Posterior vena cava (tissue), 2 donors: ENCODE measurements at places on chromosomes 5 and 9.
A peak's percentile ranks its signal among the peaks of the same experiment; 100 is the strongest.

DNA sequence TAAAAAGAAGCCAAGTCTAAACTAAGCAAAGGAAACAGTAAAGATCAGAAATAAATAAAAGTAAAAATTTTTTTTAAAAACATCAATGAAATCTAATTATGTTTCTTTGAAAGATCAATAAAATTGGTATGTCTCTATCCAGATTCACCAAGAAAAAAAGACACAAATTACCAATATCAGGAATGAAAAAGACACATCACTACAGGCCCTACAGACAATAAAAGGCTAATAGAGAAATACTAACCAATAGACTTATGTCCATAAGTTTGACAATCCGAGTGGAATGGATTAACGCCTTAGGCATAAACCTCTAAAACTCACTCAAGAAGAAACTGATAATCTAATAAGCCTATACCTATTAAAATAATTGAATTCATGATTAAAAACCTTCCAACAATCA lies 12.4 kb downstream of the BRD3OS start:
- no peak for DNase-seq

- no peak for DNase-seq
Observed at GRCh38 chr5:71883742-71884103, 164.6 kb downstream of the CARTPT start.

DNA sequence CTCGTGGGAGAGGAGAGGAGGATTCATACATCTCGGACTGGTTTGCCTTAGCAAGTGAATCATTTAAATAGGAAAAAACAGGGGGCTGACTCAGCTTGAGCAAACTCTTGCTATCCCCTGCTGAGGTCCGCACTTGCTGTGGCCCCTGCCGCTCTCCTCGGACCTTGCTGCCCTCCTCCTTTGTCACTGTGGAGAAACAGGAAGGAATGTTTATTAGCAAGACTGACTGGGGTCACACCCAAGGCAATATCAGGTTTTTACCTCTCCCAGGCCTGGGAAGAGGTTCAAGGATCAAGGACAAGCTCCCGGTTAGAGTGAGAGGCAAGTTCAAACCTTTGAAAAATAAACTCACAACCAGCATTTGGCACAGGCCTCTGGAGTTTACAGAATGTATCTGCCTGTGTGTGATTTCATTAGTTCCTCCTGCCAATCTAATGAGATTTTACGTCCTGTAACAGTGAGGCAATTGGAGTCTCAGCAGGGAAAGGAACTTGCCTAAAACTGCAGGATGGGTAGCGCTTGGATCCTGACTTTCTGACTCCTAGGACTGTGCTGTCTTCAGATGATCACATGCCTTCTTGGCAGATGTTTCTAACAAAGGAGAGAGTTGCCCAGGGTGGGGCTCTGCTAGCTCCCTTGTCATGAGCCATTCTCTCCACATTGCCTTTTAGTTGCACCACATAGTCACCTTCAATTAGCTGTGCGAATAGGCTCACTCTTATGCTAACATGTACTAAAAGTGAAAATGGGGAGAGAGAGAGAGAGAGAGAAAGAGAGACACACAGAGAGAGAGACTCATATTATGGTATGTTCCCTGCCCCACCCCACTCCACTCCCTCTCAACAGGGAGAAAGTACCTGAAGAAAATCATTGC lies 108.6 kb upstream of the CDKN2B start:
- DNase-seq = no peak

GRCh38 chr9:33645706-33646105 lies 121.7 kb downstream of the ANKRD18B start:
- DNase-seq = no peak

- no peak for DNase-seq
Observed at GRCh38 chr9:97840521-97840920, 12.5 kb upstream of the FOXE1 start.

DNA sequence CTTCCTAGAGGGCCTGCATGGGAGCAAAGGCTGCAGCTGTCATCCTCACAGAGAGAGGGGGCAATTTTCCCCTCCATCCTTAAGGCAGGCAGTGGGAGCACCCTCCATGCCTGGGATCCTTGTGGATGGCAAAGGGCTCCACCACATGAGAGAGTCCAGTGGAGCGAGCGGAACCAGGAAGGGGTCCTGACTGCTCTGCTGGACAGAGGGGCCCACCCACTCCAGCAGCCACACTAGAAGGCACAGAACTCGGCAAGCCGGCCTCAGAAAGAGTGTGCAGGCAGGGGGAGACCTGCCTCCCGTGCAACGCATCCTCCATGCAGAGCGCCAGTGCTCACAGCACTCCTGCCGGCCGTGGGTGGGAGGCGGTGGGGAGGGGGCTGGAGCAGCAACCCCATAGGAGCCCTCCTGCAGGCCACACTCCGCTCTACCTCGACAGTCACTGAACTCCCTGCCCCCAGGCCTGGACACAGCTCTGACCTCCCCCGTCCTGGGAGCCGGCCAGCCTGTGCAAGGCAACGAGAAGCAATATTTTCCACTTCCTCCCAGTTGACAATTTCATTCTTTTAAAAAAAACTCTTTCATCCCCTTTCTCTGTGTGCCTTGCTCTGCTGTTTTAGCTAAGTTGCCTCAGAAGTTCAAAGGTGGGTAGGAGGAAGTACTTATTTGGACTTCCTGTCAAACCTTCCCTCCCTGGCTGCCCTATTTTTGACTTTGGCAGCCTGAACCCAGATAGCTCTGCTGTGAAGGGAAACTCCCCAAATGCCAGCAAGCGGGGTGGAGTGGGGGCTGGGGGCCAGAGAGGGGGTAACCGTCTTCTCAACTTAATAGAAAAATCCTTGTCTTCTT lies 5.3 kb upstream of the LCP2 start:
- DNase-seq = peak; percentile 92

DNA sequence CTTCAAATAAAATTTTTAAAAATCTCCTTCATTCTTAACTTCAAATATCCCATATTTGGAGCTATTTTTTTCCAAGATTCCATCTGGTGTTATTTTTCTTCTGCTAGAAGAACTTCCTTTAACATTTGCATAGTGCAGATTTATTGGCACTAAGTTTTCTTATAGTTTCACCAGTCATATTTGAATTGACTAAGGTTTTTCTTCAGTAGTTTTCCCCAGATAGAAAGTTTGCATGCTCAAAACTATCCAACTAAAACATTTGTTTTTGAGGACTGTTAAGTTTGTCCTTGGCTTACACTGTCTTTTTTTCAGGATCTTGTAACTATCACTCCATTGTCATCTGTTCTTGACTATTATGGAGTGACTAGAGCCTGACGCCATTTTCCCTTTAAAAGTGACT lies 606.7 kb downstream of the TAF11L14 start:
- DNase-seq = no peak

- DNase-seq = no peak
Observed at GRCh38 chr9:91781116-91781515, 168.9 kb downstream of the ROR2 start.

DNA sequence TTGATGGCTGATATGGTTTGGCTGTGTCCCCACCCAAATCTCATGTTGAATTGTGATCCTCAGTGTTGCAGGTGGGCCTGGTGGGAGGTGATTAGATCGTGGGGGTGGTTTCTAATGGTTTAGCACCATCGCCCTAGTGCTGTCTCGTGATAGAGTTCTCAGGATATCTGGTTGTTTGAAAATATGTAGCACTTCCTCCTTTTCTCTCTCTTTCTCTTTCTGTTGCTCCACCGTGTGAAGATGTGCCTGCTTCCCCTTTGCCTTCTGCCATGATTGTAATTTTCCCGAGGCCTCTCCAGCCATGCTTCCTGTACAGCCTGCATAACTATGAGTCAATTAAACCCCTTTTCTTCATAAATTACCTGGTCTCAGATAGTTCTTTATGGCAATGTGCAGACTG lies 111.6 kb downstream of the SREK1 start:
- no peak for DNase-seq

DNA sequence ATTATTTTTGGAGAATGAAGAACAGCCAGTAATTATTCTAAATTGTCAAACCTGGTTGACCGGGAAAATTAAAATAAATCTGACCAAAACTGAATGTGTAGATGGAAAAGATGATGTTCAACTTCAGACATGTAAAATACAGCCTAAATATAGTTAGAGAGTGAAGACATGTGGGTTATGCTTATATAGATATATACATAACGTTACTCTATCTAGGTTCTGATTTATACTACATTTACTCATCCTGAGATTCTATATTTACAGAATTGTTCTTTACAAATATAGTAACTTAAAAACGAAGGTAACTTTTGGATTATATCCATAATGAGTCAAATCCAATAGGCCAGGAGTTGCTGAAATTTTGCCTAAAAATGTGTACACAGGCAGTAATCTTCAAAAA lies 20.8 kb upstream of the THG1L start:
- DNase-seq = no peak

GRCh38 chr9:129938291-129938979 lies 103.2 kb downstream of the USP20 start:
- DNase-seq = no peak

GRCh38 chr5:14444161-14444560 lies 137.4 kb upstream of the OTULINL start:
- DNase-seq = no peak

GRCh38 chr5:14829396-14829795 lies 42.2 kb downstream of the ANKH start:
- no peak for DNase-seq

DNA sequence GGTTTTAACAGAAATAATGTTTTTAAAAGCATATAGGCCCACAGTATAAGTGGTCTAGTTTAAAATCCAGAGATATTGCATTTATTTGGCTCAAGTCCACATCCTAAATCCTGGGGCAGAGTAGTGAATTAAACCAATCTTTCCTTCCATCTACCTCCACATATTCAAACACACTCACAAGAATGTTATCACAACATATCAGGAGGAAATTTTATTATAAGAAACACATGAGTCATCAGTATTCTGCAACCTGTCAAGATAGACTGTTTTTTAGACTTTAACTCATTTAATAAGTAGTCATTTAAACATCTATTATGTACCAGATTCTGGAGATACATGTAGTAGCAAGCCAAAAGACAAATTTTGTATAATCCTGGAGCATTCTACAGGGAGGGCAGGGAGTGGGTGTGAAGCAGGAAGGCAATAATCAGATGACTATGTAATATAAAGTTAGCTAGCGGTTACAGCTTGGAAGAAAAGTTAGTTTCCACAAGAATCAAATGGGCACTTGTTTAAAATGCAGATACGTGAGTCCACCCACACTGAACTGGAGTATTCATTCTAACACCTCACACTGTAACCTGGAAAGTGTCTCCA lies 187.3 kb upstream of the PIK3R1 start:
- DNase-seq = no peak

GRCh38 chr5:120510098-120510637 lies 46.1 kb downstream of the PRR16 start:
- no peak for DNase-seq

DNA sequence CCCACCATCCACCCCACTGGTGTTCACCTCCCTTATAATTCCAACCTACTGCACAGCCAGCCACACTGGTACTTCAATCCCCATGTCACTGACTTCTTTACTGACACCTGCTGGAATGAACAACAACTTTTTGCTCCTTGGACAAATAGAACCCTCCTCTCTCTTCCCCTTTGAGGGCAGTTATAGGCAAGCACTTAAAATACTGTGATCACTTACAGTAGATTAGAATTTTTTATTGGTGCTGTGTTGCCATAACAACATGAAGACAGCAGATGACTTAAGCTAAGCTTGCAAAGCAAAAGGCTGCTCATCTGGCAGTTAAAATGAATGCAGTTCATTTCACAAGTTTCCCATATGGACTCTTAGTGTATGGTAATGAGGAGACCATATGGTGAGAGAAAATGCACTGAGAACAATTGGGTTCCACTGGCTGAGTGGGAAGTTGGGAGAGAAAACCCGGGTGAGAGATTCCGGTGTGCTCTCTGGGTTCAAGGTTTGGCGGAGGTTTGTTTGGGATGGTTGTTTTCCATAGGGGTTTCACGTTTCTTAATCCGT lies 374.3 kb downstream of the EBF1 start:
- no peak for DNase-seq

DNA sequence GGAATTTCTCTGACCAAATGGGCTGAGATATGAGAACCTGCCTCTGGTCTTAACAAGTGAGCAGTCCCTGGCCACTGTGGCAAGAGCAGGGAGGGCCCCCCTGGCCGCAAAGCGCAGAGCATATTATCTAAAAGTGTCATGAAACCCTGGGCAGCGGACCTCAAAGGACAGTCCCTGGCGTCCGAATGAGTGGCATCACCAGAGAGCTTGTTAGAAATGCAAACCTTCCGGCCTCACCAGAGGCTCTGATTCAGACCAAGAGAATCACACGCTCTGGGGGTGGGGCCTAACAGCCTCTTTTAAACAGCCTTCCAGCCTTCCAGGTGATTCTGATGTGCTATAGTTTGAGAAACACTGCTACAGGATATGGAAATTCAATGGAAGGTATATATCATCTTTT lies 10.9 kb downstream of the PTPN3 start:
- DNase-seq = no peak

- no peak for DNase-seq
Observed at GRCh38 chr9:98101868-98102273, 17.2 kb downstream of the TRIM14 start.

DNA sequence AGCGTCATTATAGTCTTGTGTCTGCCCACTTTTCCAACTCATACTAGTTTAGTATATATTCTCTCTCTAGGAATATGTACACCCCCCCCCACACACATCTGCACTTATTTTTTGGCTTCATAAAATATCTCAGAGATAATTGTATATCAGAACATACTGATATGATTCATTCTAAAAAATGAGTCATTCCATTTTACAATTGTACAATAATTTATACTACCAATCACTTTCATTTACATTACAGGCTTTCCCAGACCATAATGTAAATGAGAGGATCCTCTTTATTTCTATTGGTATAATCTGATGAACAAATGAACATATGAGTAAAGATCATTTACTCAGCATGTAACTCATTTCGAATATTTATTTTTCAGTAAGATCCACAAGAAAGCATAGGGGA lies 1842.9 kb upstream of the C9orf72 start:
- no peak for DNase-seq

DNA sequence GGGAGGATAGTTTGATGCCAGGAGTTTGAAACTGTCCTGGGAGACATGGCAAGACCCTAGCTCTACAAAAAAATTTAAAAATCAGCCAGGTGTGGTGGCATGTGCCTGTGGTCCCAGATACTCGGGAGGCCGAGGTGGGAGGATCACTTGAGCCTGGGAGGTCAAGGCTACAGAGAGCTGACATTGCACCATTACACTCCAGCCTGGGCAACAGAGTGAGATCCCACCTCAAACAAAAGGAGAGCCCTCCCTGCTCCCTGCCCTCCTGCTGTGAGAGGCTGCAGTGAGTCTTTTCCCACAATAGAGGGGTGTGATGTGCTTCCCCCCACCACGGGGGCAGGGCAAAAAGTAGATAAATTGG lies 10.1 kb upstream of the CCDC187 start:
- no peak for DNase-seq
